ENCODE measurements at places on chromosomes 13 and 19.

DNA sequence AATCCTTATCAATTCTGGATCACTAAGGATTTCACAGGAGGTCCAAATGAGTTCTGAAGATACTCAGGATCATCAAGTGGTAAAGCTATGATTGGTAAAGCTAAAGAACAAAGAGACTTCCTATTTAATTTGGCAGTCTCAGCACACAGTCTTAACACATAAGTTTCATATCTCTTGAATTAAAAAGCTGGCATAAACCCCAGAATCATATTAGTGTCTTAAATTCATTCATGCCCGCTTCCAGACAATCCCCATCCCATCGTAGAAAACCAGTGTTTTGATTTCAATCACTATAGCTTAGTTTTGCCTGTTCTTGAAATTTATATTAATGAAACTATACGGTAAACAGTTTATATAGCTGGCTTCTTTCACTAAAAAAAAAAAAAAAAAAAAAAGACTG is 278.7 kb downstream of the DIAPH3 start:
- no peak for DNase-seq

DNA sequence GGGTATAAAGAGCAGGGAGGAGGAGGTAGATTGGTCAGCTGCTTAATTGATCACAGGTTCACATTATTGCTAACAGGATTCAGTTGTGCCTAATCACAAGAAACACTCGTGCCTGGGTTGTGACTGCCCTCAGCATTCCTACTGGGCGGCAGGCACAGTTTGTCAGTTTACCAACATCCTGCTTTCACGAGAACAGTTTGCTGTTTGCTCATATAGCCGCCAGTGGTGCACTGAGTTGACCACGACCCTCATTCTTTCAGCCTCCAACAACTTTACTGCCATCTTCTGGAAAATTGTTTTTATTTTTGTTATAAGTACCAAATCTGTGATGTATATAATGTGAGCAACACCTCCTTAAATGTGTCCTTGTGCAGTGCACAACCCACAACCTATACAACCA is 16.2 kb upstream of the IFT88 start:
- no peak for DNase-seq

DNA sequence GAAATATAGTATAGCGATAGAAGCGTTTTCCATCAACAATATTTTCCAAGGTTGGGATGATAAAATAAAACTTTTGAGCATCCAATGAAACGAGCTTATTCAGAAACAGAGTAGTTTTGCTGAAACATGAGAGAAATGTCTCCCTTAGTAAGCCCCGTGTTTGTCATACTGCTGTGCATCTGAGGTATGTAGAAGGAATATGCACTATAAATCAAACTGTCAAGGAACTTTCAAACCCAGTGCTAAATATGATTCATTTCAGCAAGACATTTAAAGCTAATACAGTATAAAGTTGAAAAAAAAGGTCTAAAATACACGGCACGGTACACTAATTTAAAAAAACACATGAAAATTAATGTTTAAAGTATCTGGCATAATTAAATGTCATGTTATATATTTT is 546.2 kb downstream of the SLITRK5 start:
- DNase-seq, result no peak

DNA sequence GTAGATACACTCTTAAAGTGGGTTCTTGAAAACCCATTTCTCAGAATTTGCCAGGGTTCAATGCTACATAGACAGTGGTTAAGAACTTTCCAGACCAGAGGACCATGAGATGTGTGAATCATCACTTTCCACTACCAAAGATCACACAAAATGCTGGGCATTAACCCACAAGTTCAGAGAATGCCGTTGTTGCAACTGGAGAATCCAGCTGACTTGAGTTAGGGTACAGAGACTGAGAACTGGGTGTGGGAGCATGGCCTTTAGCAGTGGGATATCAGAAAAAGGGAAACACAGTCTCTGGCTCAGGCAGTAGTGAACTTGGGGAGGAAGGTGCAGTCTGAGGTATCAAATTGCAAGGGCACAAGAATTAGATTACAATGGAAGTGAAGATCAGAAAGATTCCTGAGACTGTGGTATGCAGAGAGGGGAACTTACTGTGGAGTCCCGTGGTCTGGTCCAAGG is 51.5 kb upstream of the WDFY2 start:
- no peak for DNase-seq

- no peak for DNase-seq
These were observed 109.5 kb upstream of the FNDC3A start for GRCh38 chr13:48866249-48866648.

DNA sequence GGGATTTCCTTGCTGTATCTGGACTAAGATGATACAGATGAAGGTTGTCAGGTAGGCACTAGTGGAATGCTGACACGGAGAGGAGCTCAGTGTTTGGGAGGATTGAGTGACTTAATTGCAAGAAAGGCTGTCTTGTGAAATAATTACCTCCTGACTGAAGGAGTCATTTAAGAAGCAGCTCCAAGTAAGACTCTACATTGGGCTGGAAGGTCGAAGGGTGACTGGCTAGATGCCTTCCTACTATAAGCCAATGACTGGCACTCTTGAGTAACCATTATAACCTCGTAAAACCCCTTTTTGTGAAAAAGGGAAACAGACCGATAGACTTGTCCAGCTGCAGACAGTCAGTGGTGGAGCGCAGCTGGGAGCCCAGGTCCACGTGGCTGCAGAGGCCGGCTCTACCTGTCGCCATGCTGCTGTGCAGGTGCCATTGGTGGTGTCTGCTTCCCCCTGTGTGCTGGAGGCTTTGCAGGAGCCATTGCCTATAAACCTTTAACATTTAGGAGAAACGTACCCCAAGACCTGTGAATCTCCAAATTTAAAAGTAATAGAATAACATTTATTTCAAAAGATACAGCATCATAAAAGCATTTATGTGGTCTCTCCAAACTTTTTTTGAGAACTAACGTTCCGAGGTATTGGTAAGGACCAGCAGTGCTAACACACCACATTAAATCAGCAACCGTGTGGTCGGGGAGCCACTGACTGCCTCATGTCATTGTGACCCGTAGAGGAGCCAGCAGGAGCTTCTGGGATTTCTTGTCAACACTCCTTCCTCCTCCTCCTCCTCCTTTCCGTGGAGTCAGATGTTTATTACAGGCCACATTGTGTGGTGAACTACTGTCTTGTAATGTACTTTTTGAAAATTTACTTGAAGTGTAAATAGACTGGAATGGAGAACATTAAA is 80.4 kb upstream of the TEX29 start:
- no peak for DNase-seq

GRCh38 chr19:56838024-56838908 is 2.3 kb downstream of the PEG3 start:
- DNase-seq, result no peak

DNA sequence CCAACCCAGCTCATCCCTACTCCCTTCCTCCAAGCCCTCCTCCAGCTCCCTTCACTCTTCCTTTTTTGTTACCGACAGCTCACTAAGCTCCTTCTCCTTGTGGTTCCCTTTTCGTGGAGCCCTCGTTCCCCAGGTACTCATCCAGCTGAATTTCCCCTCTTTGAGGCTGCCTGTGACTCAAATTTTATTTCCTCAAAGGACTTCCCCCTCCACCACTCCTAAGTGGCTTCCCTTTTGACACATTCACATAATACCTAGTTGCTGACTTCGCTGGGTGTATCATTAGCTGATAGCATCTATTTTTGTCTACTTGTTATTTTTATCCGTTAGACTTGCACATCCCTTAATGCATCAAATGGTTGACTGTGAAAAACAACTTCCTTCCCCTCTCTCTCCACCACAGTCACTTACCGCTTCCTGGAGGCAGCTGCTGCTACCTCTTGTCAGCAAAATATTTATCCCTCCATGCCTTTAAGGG is 14.5 kb downstream of the FFAR2 start:
- DNase-seq, result no peak

- no peak for DNase-seq
These were observed 22.1 kb upstream of the GGACT start for GRCh38 chr13:100610391-100611347.

- no peak for DNase-seq
These were observed 19.4 kb downstream of the DYRK1B start for GRCh38 chr19:39814595-39814994.

GRCh38 chr13:100428986-100429385 is 159.6 kb downstream of the GGACT start:
- no peak for DNase-seq

DNA sequence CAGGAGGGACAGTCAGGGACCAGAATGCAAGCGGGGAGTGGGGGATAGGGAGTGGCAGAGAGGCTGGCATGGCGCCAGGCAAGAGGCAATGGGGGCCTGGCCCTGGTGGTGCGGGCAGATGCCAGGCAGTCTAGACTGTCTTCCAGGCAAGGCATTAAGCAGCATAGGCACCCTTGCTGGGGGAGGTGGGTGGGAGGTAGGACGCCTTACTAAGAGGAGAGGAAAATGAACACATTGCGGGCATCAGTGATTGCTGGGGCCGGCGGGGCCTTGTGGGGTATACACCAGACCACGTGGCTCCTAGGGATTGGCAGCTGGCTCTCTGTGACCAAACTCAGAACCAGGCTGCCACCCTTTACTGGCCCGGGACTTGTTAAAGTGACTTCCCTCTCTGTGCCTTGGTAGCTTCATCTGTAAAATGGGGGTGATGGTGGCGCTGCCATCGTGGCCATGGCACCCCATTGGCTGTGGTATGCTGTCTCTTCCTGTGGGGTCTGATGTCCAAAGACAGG is 46.0 kb downstream of the DNM2 start:
- DNase-seq, result no peak

GRCh38 chr13:38518328-38518727 is 168.5 kb upstream of the FREM2 start:
- DNase-seq, result no peak

DNA sequence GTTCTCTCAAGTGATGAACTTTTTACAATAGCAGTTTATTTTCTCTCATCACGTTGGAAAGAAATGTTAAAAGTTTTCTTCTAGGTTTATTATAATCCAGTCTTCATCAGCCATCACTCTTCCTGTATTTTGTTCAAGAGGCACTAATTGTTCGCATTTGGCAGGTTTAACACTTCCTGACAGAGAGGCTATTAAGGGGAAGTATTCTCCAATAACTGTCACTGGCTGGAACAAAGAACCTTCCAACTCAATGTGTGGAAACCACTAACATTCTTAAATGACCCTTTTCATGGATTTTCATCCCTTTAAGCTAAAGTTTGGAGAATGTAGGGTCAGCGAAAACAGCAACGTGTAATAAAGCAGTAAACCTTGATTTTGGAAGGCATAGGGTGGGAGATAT is 145.1 kb downstream of the PCCA start:
- no peak for DNase-seq

DNA sequence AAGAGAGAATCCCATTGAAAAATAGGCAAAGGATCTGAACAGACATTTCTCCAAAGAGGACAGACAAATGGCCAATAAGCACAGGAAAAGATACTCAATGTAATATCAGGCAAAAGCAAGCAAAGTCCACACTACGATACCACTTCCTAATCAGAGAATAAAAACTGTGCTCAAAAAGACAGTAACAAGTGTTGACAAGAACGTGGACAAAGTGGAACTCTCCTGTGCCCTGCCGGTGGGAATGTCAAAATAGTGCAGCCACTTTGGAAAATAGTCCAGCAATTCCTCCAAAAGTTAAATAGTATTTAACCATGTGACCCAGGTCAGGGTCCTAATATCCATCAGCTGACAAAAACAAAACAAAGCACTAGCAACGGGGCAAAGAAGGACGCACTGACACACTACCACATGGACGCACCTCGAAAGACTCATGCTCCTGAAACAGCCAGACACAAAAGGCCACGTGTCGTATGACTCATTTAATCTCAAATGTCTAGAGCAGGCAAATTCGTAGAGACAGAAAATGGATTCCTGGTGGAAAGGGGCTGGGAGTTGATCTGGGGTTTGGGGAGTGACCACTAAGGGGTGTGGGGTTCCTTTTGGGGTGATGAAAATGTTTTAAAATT is 5.2 kb downstream of the MIER2 start:
- no peak for DNase-seq

GRCh38 chr19:4386041-4386782 is 14.1 kb downstream of the SH3GL1 start:
- no peak for DNase-seq

DNA sequence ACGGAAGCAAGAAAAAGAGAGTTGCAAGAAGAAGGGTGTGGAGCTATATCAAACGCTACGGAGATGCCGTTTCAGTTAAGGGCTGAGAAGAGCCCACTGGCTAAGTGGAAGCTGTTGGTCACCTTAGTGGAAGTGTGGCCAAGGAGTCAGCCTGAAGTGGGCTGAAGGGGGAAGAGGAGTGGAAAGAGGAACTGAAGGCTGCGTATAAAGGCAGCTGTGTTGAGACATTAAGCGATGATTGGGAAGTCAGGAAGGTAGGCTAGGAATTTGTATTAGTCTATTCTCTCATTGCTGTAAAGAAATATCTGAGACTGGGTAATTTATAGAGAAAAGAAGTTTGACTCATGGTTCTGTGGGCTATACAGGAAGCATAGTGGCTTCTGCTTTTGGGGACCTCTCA is 14.1 kb upstream of the FRY start:
- no peak for DNase-seq

GRCh38 chr13:30105381-30105780 is 202.0 kb downstream of the KATNAL1 start:
- no peak for DNase-seq

DNA sequence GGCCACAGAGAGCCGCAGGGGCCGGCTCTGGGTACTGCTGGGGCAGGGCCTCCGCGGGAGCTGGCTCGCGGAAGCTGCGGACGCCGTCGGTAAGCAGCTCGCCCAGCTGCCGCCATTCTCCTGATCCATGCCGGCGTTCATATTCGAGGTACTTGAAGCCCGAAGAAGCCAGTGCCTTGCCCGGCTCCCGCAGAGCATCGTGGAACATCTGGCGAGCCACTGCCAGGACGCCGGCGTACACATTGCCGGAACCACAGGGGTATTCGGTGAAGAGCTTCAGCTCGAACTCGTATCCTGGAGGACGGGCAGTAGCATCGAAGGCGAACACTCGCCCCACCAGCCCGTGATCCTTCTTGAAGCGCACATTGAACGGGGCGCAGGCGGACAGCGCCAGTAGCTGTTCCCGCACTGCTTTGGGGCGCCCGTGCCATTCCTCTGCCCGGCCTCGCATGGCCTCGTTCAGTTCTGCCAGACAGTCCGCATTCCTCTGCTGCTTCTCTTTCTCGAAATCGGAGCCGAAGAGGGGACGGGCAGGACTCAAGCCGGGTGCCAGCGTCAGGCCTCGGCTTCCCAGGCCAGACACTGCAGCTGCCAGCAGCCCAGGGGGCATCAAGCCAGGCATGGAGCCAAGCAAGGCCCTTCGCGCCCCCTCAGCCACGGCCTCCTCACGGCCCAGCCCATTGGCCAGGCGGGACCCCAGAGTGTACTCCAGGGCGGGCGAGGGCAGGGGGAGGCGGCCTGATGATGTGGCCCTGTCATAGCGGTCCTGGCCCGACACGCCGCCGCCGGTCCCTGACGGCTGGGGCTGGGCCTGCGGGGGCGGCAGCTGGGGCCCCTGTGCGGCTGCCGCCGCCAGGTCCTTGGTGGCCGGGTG is 1.0 kb downstream of the IRF2BP1 start:
- no peak for DNase-seq

GRCh38 chr19:478236-478903 is 17.5 kb upstream of the SHC2 start:
- no peak for DNase-seq

GRCh38 chr13:99135591-99135990 is 65.1 kb upstream of the UBAC2 start:
- DNase-seq, result no peak

Measured in AG04450 (cell line).